ENCODE measurements at places on chromosomes 2 and 18.

DNA sequence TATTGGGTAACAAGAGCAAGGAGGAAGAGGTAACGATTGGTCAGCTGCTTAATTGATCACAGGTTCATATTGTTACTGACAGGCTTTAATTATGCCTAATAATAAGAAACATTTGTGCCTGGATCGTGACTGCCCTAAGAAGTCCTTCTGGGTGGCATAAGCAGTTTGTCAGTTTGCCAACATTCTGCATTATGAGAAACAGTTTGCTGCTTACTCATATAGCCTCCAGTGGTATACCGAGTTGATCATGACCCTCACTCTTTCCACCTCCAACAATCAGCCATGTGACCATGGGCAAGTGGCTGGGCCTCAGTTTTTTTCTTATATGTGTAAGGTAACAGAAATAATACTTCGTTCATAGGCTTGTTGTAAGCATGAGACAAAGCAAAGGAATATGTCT lies 96.6 kb upstream of the CABLES1 start:
- DNase-seq = no peak

GRCh38 chr2:177806025-177806424 lies 266.6 kb downstream of the PDE11A start:
- no peak for DNase-seq

- DNase-seq = no peak
These were observed 5.2 kb downstream of the MRPL35 start for GRCh38 chr2:86204458-86204857.

DNA sequence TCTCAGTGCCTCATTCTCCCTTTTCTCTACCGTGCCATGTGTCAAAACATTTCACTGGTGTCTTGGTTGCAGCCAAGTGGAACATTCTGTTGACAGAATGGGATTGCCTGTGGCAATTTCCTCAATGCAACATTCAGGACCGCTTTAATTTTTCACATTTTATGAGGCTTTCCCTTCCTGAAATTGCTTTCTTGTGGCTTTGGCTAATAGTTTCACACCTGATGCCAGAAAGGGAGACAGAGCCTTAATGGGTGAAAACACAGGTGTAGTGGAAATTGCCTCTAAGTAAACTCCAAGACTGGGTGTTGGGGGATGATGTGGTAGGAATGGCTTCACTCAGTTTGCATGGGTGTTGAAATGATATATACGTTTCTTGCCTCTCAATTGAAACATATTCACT lies 278.3 kb downstream of the TSN start:
- no peak for DNase-seq
